Stimulated activated CD4-positive, alpha-beta T cell treated with anti-CD3 and anti-CD28 coated beads, Interleukin-15, amount 100 ng/mL, for 48 hours (primary cell): ENCODE measurements at places on chromosomes 4 and X.

DNA sequence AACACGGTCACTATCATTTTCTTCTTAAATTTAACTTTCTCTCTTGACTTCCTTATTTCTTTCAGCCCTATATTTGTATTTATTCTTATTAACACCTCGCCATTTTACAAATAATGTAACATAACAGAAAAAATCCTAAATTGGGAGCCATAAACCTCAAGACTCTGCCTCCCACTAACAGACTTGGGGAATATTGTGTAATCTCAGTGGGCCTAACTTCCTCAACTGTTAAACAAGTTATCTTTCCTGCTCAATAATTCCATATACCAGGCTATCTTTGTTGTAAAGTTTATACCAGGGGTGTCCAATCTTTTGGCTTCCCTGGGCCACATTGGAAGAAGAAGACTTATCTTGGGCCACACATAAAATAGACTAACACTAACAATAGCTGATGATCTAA, 26.2 kb downstream of the PRSS12 start:
- DNase-seq, result no peak

GRCh38 chr4:31549256-31549655, 829.1 kb downstream of the PCDH7 start:
- no peak for DNase-seq

DNA sequence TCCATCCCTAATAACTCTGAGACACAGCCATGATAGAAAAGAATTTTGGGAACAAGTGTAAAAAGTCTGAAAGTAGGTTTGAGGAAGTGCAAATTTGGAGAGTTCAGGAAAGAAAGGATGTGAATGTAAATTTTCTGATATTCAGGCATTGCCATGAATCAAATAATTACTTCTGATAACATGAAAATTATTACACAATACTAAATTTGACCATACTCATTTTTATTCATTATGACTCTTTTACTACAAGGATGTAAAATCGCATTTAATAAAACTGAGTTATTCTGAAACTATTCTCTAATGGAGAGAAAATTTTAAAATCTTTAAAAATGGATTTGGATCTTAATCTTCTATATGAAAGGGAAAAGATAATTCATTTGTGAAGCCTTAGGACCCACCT, 33.8 kb upstream of the NPY2R start:
- no peak for DNase-seq

GRCh38 chr4:80115368-80116181, 42.5 kb upstream of the ANTXR2 start:
- DNase-seq, result no peak

DNA sequence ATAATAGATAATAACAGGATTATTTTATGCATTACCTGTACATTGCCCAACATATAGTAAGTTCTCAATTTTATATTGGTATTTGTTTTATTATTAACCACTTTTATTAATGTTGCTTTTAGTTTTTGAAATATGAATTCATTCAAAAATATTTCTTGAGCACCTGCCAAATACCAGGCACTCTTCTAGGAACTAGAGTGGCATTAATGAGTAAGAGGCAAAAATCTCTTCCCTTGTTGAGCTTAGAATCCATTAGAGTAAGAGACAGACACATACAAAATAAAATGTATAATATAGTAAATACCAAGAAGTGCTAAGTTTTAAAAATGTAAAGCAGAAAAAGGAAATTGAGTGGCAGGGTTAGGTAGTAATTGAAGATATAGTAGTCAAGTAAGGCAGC, 45.8 kb downstream of the TET2 start:
- DNase-seq, result no peak

DNA sequence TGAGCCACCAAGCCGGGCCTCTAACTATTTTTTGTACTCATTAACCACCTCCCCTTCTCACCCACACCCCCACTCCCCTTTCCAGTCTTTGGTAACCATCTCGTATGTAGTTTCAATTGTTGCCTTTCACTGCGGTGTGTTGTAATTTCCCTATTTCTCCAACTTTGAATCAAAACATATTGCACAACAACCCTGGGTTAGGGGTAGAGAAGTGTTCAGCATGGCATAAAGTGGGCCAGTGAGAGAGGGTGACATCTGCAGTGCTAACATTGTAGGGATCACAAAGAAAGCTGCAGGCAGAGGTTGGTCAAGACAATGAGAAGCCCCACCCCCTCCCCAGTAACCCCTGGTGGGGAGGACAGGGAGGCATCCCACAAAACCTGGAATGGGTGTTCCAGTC, 92.7 kb downstream of the SPATA18 start:
- no peak for DNase-seq

DNA sequence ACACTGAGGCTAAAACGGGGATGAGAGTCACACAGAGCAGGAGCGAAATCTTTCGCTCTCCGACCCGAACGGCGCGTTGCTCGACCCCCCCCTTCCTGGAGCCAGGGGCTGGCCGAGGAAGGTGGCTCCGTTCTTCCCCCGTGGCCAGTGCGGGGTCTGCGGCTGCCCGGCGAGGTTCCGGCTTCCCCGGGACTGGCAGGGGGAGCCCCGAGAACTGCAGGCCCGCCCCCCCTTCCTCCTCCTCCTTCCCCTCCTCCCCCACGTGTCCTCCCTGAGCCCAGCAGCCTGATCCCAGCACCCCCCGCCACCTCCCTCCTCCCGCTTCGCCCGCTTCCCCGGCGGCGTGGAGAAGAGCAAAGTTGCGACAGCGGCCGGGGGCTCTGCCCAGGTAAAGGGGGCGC, 2.4 kb upstream of the BCORL1 start:
- DNase-seq, result no peak

DNA sequence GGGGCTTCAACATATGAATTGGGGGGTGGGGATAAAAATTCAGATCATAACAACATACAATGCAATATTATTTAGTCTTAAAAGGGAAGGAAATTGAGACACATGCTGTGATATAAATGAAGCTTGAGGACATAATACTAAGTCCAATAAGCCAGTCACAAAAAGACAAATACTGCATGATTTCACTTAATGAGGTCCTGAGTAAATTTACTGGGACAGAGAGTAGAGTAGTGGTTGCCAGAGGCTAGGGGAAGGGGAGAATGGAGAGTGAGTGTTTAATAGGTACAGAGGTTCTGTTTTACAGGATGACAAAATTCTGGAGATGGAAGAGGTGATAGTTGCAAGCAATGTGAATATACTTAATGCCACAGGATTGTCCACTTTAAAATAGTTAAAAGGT, 89.2 kb upstream of the RAPGEF2 start:
- DNase-seq, result no peak

- DNase-seq, result no peak
Measured at GRCh38 chrX:23911126-23911835, 3.5 kb downstream of the CXorf58 start.

DNA sequence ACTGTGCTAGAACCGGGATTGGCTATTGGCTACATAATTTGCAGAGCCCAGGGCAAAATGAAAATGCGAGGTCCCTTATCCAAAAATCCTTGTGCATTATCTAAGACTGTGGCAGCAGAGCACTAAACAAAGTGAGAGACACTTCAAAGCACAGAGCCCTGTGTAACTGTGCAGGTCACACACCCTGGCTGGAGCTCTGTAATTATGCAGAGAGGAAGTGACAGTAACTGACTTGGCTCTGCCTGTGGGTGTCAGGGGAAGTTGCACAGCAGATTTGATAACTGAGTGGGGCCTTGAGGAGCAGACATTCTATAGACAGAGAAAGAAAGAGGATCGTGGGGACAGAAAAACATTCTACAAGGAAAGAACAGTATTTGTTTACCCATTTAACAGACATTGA, 173.5 kb upstream of the FMR1 start:
- DNase-seq, result no peak
